Breast epithelium (tissue), 4 donors: ENCODE measurements at places on chromosomes 6 and 20.

DNA sequence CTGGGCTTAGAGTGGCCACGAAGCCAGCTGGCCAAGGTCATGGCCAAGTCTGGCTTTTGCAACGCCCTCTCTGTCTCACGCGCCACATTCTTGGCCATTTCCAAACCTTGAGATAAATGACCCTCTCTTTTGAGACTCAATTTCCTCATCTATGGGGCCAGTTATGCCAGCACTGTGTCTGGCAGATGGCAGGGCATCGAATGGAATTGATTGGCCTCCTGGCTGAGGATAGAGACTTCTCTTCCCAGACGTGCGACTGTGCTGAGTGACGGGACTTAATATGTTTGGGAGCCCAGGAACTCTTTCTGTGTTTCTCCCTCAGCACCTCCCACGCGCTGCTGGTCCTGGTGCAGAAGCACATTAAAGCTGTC lies 7.6 kb downstream of the BPIFB2 start:
- H3K27ac ChIP-seq: no peak overlapping the region
- no peaks in the 10 kb centered on the region for H3K36me3 ChIP-seq
- no peaks in the 10 kb centered on the region for H3K4me1 ChIP-seq
- H3K27me3 ChIP-seq: peaks cover 18% of the 10 kb centered on the region

DNA sequence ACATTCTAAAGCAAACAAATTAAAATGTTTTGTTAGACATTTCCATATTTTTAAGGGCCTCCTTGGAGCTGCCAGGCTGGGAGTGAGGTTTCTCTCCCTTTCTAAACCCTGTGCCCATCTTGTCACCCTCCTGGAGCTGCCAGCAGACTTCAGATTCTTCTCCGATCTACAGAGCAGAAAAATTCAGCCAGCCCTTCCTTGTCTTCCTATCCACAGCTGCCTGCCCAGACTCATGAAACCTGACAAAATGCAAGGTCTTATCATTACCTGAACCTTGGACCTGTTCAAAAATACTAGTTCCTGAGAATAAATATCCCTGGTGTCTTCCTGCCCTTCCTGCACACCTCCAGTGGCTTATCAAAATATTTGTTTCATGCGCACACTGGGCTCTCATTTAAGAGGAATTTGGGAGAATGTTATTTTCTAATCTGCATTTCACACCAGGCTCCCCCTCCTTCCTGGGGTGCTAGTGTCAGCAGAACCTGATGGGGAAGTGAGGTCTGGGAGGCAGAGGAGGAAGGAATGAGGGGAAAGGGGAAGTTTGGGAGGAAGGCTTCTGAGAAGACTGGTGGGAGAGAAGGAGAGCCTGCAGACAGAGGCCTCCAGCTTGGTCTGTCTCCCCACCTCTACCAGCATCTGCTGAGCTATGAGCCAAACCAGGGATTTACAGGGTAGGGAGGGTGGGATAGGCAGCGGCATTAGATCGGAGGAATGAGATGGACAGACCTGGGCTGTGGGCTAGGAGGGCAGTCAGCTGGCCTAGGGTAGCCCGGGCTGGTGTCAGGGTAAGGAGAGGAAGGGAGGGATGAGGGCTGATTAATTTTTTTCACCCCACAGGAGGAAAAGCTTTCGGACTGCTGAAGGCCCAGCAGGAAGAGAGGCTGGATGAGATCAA lies at the start of gene AIF1:
Gene AIF1 (plus strand): TSS at position 551 of the 895 bp plus-strand sequence. CDS start 96 bp downstream, at position 647.
- peak within 1 kb of the TSS; percentile 27 for H3K4me3 ChIP-seq
- H3K27me3 ChIP-seq: no peaks in the 10 kb centered on the region

GRCh38 chr6:166862287-166862977 lies 93.9 kb downstream of the RNASET2 start:
- H3K27ac ChIP-seq: no peak overlapping the region
- H3K4me3 ChIP-seq: peak overlapping the region; percentile 45
- H3K36me3 ChIP-seq: no peaks in the 10 kb centered on the region
- DNase-seq: no peak
- no peaks in the 10 kb centered on the region for H3K27me3 ChIP-seq

GRCh38 chr6:137867685-137868509 lies 838 bp downstream of the TNFAIP3 start:
- H3K36me3 ChIP-seq: no peaks in the 10 kb centered on the region
- peak overlapping the region; percentile 91 for H3K27ac ChIP-seq
- DNase-seq: no peak
- H3K4me1 ChIP-seq: no peaks in the 10 kb centered on the region

DNA sequence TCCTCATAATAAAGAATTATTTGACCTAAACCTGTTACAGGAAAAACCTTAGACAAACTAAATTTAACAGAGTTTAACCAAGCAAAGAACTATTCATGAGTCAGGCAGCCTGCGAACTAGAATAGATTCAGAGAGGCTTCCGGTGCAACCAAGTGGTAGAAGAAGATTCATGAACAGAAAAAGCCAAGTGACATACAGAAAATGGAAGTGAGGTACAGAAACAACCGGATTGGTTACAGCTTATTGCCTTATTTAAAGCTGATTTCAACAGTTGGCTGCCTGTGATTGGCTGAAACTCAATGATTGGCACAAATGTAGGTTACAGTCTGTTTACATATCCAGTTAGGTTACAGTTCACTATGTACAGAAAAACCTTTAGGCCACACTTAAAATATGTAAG lies 10.1 kb downstream of the PPP1R3G start:
- no peak overlapping the region for H3K27ac ChIP-seq
- DNase-seq: no peak
- no peaks in the 10 kb centered on the region for H3K27me3 ChIP-seq

GRCh38 chr6:169824848-169825557 lies 73.6 kb downstream of the ERMARD start:
- H3K36me3 ChIP-seq: no peaks in the 10 kb centered on the region
- no peak overlapping the region for H3K27ac ChIP-seq
- H3K4me1 ChIP-seq: no peaks in the 10 kb centered on the region
- no peak for DNase-seq

- no peaks in the 10 kb centered on the region for H3K27me3 ChIP-seq
- no peaks in the 10 kb centered on the region for H3K4me1 ChIP-seq
- DNase-seq: peak; percentile 68
- no peak overlapping the region for H3K4me3 ChIP-seq
- no peaks in the 10 kb centered on the region for H3K36me3 ChIP-seq
Measured at GRCh38 chr6:39166189-39166911, 51.4 kb upstream of the SAYSD1 start.

GRCh38 chr6:75633045-75633444 lies 31.4 kb downstream of the SENP6 start:
- H3K27ac ChIP-seq: no peak overlapping the region
- no peaks in the 10 kb centered on the region for H3K4me1 ChIP-seq
- no peaks in the 10 kb centered on the region for H3K36me3 ChIP-seq
- DNase-seq: no peak
- no peaks in the 10 kb centered on the region for H3K27me3 ChIP-seq

- no peak for DNase-seq
- H3K4me1 ChIP-seq: no peaks in the 10 kb centered on the region
- H3K27me3 ChIP-seq: no peaks in the 10 kb centered on the region
- no peaks in the 10 kb centered on the region for H3K36me3 ChIP-seq
- no peak overlapping the region for H3K27ac ChIP-seq
- H3K4me3 ChIP-seq: no peak overlapping the region
Measured at GRCh38 chr6:134429861-134430380, 112.0 kb upstream of the SGK1 start.

GRCh38 chr6:168851460-168852375 lies 401.9 kb downstream of the THBS2 start:
- peak overlapping the region; percentile 21 for H3K4me3 ChIP-seq
- no peaks in the 10 kb centered on the region for H3K27me3 ChIP-seq
- H3K36me3 ChIP-seq: no peaks in the 10 kb centered on the region
- no peak for DNase-seq

- no peaks in the 10 kb centered on the region for H3K4me1 ChIP-seq
- DNase-seq: no peak
- H3K36me3 ChIP-seq: no peaks in the 10 kb centered on the region
- peak overlapping the region; percentile 86 for H3K4me3 ChIP-seq
- peak overlapping the region; percentile 98 for H3K27ac ChIP-seq
Measured at GRCh38 chr6:4021854-4022695, 56.9 kb downstream of the FAM217A start.

GRCh38 chr6:51049288-51049982 lies 230.8 kb downstream of the TFAP2B start:
- no peak overlapping the region for H3K27ac ChIP-seq
- no peak for DNase-seq
- H3K36me3 ChIP-seq: no peaks in the 10 kb centered on the region
- no peaks in the 10 kb centered on the region for H3K27me3 ChIP-seq
- no peak overlapping the region for H3K4me3 ChIP-seq

GRCh38 chr6:75882734-75883133 lies 133.7 kb downstream of the MYO6 start:
- DNase-seq: no peak
- H3K4me3 ChIP-seq: no peak overlapping the region
- no peaks in the 10 kb centered on the region for H3K4me1 ChIP-seq
- no peak overlapping the region for H3K27ac ChIP-seq
- H3K36me3 ChIP-seq: peaks cover 5% of the 10 kb centered on the region
- no peaks in the 10 kb centered on the region for H3K27me3 ChIP-seq
